WTC11 (cell line): ENCODE measurements at places on chromosomes 4 and X. TPM values are rescaled to one million over a fixed set of nuclear protein-coding genes. Genes with fewer than 3 reads are reported as not detected.

DNA sequence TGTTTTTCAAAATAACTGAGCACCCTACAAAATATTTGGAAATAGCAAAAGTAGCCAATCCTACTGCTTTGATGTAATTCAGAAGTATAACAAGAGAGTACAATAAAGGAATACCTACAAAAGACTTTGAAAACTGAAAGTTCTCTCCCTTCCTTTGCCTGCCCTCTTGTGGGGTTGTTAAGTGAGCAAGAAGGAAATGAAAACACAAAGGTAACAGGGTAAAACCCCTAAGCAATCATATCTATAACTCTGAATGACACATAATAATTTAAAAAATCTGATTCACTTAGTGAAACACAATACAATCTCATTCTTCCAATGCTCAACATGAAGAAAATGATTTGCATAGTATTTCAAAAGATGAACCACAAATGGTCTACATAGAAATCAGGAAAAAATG is 98.2 kb downstream of the FRYL start:
- peak overlapping the region; percentile 56; the same call in 1 of the 2 replicates for H3K27ac ChIP-seq
- DNase-seq, result no peak
- H3K36me3 ChIP-seq, result peaks cover 3% of the 10 kb centered on the region; the same call in 1 of the 2 replicates
- H3K4me1 ChIP-seq, result peaks cover 6% of the 10 kb centered on the region; the same call in 1 of the 2 replicates

RASGEF1B gene
- total RNA-seq, result 3.8 to 6.9 TPM (median 4.0 TPM) in 3 replicates

- H3K27ac ChIP-seq, result no peak overlapping the region
- H3K4me3 ChIP-seq, result no peak overlapping the region
- peaks cover 18% of the 10 kb centered on the region for H3K4me1 ChIP-seq
- DNase-seq, result no peak
- no peaks in the 10 kb centered on the region for H3K27me3 ChIP-seq
Measured at GRCh38 chr4:139077567-139078355, 62.2 kb downstream of the NOCT start.

GRCh38 chrX:39875834-39876628 is 221.7 kb downstream of the BCOR start:
- H3K36me3 ChIP-seq, result no peaks in the 10 kb centered on the region
- DNase-seq, result no peak
- H3K27me3 ChIP-seq, result no peaks in the 10 kb centered on the region; the same call in 1 of the 2 replicates
- no peak overlapping the region for H3K4me3 ChIP-seq

- H3K4me1 ChIP-seq, result peaks cover 3% of the 10 kb centered on the region; the same call in 1 of the 2 replicates
- DNase-seq, result peak; percentile 48
- no peak overlapping the region for H3K4me3 ChIP-seq
- H3K36me3 ChIP-seq, result no peaks in the 10 kb centered on the region
- peaks cover 19% of the 10 kb centered on the region for H3K27me3 ChIP-seq
Measured at GRCh38 chrX:149512225-149512885, 7.2 kb upstream of the IDS start.

COPS4 gene
- 26.9 to 30.9 TPM (median 28.7 TPM) in 3 replicates for total RNA-seq

DNA sequence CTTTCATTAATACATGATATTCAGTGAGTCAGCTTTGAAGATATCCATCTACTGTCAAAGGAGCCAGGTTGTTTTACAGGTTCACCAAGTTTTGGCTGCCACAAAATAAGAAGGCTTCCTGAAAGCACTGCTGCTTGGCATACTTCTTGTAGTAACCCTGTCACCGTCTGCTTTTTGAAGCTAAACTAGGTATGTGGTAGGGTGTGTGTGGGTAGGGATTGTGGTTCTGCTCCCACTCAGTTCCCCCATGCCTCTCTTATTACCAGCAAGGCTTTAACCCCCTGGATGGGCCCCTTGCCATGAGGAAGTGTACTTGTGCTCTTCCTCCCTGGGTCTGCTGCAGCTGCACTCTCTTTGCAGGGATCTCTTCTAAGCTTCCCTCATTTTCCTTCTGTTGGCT is 191.2 kb downstream of the BANK1 start:
- no peak overlapping the region for H3K27ac ChIP-seq
- H3K4me3 ChIP-seq, result no peak overlapping the region
- peaks cover 11% of the 10 kb centered on the region for H3K4me1 ChIP-seq
- H3K27me3 ChIP-seq, result no peaks in the 10 kb centered on the region

AKAP4 gene
- not detected in 3 replicates for total RNA-seq

- no peak for DNase-seq
- H3K27ac ChIP-seq, result no peak overlapping the region
- H3K4me1 ChIP-seq, result no peaks in the 10 kb centered on the region
- H3K27me3 ChIP-seq, result peaks cover 22% of the 10 kb centered on the region
- H3K36me3 ChIP-seq, result peaks cover 1% of the 10 kb centered on the region; the same call in 1 of the 2 replicates
- no peak overlapping the region for H3K4me3 ChIP-seq
Measured at GRCh38 chr4:108601106-108601505, 19.3 kb upstream of the RPL34 start.

GRCh38 chr4:139893801-139894200 is 228.2 kb downstream of the MGST2 start:
- H3K27ac ChIP-seq, result no peak overlapping the region
- no peak overlapping the region for H3K4me3 ChIP-seq
- H3K4me1 ChIP-seq, result peaks cover under 1% of the 10 kb centered on the region

DNA sequence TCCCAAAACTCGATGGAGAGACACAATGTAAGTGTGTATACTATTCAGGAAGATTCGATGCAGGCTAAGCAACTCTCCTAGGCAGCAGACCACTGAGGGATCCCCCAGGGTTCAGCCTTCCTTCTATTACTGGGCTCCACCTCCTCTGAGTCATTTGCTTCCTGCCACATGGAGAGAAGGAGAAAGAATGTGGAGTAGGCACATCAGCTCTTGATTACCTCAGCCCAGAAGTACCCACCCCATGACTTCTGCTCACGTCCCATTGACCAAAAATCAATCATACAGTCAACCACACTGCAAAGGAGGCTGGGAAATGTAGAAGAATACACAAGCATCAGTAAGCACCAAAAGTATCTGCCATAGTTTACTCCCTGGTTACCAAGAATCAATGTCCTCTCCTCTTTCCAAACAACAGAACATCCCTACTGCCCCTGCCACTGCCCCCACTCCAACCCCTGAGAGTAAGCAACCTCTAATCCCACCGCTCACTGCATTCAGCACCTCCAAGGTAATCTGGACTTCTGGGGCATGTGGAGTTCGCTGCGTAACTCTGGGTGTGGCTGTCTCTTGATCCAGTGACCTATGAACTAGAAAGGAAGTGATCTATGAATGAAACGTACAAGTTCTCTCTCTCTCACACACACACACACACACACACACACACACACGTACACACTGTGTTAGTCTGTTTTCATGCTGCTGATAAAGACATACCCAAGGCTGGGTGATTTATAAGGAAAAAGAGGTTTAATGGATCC is 91.2 kb upstream of the C1QTNF7 start:
- no peak overlapping the region for H3K27ac ChIP-seq
- H3K4me3 ChIP-seq, result no peak overlapping the region
- no peaks in the 10 kb centered on the region for H3K36me3 ChIP-seq
- peaks cover 8% of the 10 kb centered on the region for H3K4me1 ChIP-seq

DNA sequence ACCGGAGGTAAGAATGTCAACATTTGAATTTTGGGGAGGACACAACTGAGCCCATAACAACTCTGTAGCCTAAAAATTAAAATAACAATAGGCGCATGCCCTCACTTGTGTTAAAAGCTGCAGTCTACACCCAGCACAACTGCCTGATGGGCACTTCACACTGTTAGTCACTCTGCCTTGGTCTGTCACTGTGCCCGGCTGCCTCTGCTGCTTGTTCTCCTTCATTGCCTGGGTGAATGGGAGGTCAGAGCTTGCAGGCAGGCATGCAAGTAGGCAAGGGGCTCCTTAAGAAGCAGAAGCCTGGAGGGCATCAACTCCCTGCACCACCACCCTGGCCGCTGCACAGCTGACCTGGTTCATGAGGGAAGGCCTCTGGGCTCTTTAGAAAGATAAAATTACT is 374.8 kb downstream of the MID1IP1 start:
- H3K4me3 ChIP-seq, result no peak overlapping the region
- no peak overlapping the region for H3K27ac ChIP-seq
- no peak for DNase-seq
- no peaks in the 10 kb centered on the region for H3K27me3 ChIP-seq

GRCh38 chr4:136281889-136282288 is 1250.4 kb downstream of the PCDH18 start:
- H3K27me3 ChIP-seq, result peaks cover 2% of the 10 kb centered on the region; the same call in 1 of the 2 replicates
- DNase-seq, result no peak
- peaks cover 11% of the 10 kb centered on the region for H3K36me3 ChIP-seq
- peak overlapping the region; percentile 7 for H3K4me3 ChIP-seq

DNA sequence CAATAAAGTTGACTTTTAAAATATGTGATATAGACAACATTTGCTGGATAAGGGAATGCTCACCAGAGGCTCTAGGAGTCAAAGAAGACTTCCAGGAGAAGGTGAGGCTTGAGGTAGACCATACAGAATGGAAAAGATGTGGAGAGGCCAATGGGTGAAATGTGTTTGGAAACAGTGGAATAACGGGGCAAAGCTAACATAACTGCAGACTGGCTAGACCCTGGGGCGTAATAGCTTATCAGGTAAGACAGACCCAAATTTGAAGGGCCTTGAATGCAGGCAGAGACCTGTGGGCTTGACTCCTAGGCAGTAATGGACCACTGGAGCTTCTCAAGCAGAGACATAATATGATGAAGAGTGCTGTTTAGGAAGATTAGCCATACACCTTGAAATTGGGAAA is 25.4 kb downstream of the GPC3 start:
- H3K4me1 ChIP-seq, result peaks cover 8% of the 10 kb centered on the region
- no peak overlapping the region for H3K4me3 ChIP-seq
- no peak for DNase-seq
- no peaks in the 10 kb centered on the region for H3K27me3 ChIP-seq

- no peaks in the 10 kb centered on the region for H3K27me3 ChIP-seq
- H3K36me3 ChIP-seq, result peaks cover 30% of the 10 kb centered on the region
- DNase-seq, result no peak
- no peak overlapping the region; the same call in 1 of the 2 replicates for H3K4me3 ChIP-seq
- peaks cover 35% of the 10 kb centered on the region for H3K4me1 ChIP-seq
Measured at GRCh38 chr4:71635139-71635748, 148.6 kb downstream of the GC start.

- H3K4me3 ChIP-seq, result peak overlapping the region; percentile 69
- no peak overlapping the region for H3K27ac ChIP-seq
- H3K4me1 ChIP-seq, result peaks cover 11% of the 10 kb centered on the region
- H3K27me3 ChIP-seq, result peaks cover 43% of the 10 kb centered on the region
Measured at GRCh38 chr4:127622621-127622920, 10.2 kb upstream of the INTU start.

DNA sequence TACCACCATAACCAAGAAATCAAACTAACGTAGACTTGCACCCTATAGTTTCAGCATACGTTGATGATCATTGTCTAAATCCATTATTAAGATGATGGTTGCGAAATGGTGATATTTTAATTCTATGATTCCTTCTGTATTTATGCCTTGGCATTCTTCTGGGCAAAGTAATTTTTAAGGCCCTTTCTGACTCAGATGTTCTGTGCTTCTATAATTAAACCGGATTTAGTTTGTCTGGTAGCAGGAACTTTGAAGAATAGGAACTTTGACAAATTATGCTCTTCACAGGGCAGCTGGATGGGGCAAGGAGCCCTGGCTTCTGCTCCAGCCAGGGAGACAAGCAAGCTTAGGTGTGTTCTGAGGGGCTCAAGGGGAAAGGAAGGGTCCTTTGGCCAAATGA is 23.8 kb upstream of the PLAC1 start:
- no peaks in the 10 kb centered on the region for H3K36me3 ChIP-seq
- no peaks in the 10 kb centered on the region for H3K4me1 ChIP-seq
- H3K4me3 ChIP-seq, result no peak overlapping the region
- no peak overlapping the region for H3K27ac ChIP-seq
- DNase-seq, result no peak
